Motor neuron (in vitro differentiated cells): ENCODE measurements at places on chromosomes 1 and 21. TPM values are rescaled to one million over a fixed set of nuclear protein-coding genes. Genes with fewer than 3 reads are reported as not detected.

Gene KIAA1614
- total RNA-seq, result 1.5 and 2.6 TPM in 2 replicates

Gene GBP6
- total RNA-seq, result not detected in 2 replicates

Gene SLC25A34
- total RNA-seq, result 1.5 and 2.1 TPM in 2 replicates

Gene NDUFS5
- 818 and 848 TPM in 2 replicates for total RNA-seq

Gene KRTAP19-1
- not detected in 2 replicates for total RNA-seq

Gene GBP7
- 0.15 and 0.19 TPM in 2 replicates for total RNA-seq

Gene HRNR
- 0.07 and 0.37 TPM in 2 replicates for total RNA-seq

Gene FLG2
- 0.07 and 0.08 TPM in 2 replicates for total RNA-seq

DNA sequence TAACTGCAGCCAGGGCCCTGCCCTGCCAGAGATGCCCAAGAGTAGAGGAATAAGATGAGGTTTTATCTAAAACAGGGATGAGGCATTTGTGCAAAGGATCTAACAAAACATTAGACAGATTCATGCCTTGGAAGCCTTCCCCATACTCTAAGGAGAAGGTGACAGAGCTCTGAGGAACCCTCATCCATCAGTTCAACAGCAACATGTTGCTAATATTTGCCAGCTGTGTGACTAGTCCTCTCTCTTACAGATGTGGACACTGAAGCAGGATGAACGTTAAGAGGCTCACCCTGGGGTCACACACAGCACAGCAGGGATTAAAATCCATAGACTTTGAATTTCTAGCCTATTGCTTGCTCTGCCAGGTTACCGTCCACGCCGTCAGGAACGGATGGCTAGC, 99.0 kb downstream of the ZBTB18 start:
- no peak for ATAC-seq

DNA sequence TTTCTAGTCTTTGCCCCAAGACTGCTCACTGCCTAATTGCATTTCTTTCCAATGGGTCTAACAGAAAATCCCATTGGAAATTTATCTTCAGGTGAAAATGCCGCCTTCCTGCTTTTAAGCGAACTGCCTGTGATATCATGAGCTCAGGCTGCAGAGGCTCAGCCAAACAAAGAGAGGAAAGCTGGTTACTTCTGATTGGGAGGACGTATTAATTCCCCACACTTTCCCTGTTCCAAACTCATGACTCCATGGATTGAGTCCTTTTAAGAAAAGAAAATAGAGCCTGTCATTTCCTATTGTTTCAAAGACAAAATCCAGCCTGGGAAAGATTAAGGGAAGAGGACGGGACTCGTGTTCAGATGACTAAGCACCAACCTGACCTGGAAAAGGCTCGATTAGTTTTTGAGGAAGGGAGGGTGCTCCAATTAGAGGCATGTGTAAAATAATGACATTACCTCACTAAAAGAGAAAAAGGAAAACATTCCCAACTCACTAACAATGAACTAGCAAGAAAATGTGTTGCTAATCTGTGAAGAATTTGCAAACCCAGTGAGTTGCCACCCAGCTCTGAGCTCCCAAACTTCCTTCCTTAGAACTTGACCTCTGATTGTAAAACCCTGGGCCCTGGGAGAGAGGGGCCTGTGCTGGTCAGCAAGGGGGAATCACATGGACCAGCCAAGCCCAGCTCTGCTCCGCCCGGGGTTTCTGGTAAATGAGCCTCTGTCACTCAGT, 61.2 kb downstream of the TCP10L start:
- peak; percentile 66 for ATAC-seq

GRCh38 chr1:22257290-22258275, 114.7 kb upstream of the WNT4 start:
- ATAC-seq, result no peak

DNA sequence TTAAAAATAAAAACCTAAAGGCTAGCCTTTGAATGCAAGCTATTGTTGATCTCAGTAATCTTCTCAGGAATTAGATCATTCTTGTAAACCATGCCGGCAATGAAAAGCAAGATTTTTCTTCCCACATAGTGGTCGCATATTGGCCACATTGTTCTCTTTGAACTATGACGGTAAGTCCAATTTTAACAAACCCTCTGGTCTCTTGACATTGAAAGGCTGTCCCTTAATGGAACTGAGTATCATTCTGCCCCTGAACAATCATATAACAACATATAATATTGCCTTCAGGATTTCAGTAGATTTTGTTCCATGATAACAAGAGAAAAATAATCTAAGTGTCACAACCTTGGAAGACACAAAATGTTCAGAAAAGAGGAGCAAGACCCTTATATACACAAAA, 1.3 kb downstream of the TNNI3K start:
- ATAC-seq, result no peak

DNA sequence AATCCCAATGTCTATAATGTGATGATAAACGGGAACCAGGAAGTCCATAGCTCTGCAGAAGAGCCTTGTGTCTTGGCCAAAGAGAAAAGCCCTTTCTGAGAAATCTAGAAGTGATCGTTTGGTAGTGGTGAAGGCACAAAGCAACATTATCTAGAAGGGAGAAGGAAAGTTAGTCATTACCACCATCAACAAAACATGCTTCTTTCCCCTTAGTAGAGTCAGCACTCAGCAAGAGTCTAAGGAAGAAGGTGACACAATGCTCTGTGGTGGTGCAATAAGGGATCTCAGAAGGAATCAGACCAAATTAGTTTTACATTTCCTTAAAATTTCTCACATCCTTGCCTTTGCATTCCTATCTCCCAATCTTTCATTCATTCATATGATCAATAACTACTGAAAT, 134.4 kb upstream of the PRDX6 start:
- no peak for ATAC-seq

- ATAC-seq, result peak; percentile 71
Observed at GRCh38 chr1:204263254-204263910, 49.6 kb upstream of the GOLT1A start.

GRCh38 chr1:18188820-18189517, 81.4 kb downstream of the IGSF21 start:
- no peak for ATAC-seq

DNA sequence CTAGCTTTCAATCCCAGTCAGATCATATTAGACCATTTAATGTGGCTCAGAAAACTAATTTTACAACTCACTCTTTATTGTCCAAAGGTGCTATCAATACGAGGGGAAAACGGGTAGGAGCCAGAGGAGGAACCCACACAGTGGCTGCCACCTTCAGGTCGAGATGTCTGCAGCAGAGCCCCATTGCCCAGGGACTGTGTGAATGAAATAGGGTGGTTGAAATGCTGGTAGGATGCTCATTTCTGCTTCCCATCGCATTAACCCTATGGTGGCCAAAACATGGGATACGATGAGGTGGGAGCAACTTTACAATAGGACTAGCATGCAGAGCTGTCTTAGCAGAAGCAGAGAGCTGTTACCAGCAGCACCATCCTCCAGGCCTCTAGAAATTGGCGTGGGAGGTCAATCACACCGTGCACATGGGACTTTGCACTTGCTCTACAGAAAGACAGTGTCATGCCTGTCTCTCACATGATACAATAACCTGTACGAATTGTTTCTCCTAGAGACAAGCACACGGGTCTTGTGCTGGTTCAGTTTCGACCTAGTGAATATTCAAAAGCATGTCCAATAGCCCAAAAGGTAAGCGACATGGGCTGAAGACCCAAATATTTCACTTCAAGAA, 69.5 kb upstream of the DESI2 start:
- ATAC-seq, result no peak
